ENCODE measurements at places on chromosomes 6 and 20.

DNA sequence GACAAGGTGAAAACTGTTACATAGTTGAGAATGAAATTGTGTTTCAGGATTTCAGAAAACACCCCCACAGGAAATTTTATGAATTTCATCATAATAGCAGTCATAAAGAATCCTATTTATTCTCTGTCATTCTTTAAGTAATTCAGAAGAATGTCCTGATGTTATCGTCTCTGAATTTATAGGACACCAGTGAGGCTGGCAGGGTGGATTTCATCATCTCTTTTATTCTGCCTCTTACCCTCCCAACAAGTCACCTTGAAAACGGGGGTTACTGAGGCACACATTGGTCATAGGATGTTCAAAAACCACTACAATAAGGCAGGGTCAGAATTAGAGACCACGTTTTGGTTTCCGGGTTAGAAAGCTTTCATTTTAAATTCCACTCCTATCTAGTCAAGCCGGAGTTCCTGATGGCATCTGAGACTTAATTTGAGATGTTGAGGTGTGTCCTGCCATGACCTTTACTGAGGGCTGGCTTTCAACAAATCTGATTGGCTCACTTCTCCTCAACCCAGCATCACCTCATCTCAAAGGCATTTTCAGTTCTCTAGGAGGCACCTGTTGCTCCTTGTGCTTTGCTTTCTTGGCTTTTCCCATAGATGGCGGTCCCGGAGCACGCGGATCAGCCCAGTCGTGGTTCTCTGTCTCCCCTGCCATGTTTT, 230.6 kb upstream of the SUPT3H start:
- DNase-seq: no peak

DNA sequence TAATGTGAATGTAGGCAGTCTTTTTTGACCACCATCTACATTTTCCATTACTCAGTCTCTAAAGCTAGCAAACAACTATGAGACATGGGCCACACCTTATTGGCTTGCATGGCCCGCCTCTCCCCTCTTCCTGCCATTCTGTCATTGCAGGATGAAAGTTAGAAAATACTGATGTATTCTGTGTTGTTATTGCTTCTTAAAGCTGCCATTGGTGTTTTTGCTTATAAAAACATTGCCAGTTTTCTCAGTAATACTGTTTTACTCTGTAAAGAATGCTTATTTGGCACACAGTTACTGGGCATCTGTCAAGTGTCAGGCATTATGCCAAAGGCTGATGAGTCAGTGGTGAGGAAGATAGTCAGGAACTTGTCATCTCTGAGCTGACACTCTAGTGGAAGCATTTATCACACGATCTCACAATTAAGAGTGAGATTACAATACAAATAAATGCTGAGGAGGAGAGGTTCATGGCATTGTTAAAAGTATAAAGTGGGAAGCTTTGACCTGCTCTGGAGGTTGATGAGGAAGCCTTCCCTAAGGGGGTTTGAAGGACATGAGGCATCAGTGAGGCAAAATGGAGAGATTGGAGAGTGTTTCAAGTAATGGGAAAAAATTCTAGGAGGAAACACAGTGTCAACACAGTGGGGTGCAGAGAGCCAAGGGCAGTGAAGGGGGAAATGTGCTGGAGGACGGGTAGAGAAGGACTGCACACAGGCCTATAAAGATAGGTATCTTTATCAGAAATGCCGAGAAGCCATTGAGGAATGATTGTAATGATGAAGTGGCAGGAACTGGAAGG, 14.7 kb downstream of the KLHL32 start:
- peak; percentile 16 for DNase-seq

GRCh38 chr20:49187330-49187850, 744 bp downstream of the STAU1 start:
- DNase-seq: no peak

GRCh38 chr6:105619971-105620741, 217.3 kb upstream of the PREP start:
- no peak for DNase-seq

GRCh38 chr6:12138936-12139335, 126.8 kb downstream of the HIVEP1 start:
- no peak for DNase-seq

DNA sequence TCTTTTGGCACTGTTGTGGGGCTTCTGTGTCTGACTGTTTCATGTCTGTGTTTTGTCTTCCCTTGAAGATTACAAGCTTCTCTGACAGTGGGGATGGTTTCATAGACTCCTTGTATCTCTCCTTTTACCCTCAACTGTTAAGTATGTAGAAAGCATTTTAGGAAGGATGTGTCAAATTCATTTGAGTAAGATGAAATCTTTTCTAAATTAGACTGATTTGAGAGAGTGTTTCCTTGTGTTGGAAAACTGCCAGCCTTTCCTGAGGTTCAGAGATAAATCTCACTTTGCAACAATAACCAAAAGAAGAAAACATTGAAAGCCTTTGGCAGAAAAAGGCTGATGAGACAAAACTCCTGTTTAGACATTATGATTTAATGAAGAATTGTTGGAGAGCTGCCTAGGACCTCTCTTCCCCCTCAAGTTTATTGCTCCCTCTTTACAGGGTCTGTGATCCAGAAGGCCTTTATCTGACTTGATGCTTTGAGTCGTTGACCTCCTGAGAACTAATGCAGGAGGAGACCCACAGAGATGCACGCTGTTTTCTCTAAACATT, 68.3 kb downstream of the ANKS1A start:
- no peak for DNase-seq

DNA sequence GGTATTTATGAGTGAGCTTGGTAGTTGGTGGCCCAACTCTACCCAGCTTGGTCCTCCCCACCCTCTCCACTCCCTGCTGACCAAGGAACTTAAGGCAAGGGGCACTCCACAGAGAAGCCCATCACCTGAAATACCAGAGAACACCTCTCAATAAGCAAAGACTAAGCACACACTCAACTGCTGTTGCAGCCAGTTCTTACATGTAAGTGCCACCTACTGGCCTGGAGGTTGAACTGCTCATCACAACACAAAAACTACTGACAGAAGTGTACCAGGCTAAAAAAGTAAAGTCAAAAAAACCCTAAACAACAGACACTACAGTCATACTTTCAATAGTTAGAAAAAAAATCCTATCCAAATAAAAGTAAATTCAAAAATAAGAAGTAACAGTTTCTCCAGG, 146.2 kb downstream of the FAM83B start:
- DNase-seq: no peak

Measured in AG04449 (cell line).